ENCODE measurements at places on chromosomes 7 and 10.

DNA sequence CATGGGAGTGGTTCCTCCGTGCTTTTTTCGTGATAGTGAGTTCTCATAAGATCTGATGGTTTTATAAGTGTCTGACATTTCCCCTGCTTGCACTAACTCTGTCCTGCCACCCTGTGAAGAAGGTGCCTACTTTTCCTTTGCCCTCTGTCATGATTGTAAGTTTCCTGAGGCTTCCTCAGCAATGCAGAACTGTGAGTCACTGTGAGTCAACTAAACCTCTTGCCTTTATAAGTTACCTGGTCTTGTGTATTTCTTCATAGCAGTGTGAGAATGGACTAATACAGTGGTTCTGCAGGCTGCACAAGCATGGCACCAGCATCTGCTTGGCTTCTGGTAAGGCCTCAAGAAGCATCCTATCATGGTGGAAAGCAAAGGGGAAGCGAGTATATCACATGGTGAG lies 1144.6 kb downstream of the SORCS3 start:
- DNase-seq = no peak

GRCh38 chr10:98357194-98357822 lies 57.7 kb downstream of the PYROXD2 start:
- DNase-seq = no peak

- DNase-seq = no peak
These were observed 15.3 kb downstream of the SFRP4 start for GRCh38 chr7:37901236-37901827.

- DNase-seq = no peak
These were observed 82.2 kb downstream of the MET start for GRCh38 chr7:116754186-116754585.

GRCh38 chr7:24754906-24755506 lies 2.3 kb downstream of the GSDME start:
- no peak for DNase-seq

DNA sequence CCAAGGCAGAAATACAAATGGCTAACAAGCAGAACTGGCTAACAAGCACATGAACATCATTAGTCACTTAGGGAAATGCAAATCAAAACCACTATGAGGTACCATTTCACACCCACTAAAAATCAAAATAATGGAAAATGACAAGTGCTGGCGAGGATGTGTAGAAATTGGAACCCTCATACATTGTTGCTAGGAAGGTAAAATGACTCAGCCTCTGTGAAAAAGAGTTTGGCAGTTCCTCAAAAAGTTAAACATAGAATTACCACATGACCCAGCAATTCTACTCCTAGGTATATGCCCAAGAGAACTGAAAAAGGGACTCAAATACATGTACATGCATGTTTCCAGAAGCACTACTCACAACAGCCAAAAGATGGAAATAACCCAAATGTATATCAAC lies 52.8 kb upstream of the ANAPC16 start:
- no peak for DNase-seq

DNA sequence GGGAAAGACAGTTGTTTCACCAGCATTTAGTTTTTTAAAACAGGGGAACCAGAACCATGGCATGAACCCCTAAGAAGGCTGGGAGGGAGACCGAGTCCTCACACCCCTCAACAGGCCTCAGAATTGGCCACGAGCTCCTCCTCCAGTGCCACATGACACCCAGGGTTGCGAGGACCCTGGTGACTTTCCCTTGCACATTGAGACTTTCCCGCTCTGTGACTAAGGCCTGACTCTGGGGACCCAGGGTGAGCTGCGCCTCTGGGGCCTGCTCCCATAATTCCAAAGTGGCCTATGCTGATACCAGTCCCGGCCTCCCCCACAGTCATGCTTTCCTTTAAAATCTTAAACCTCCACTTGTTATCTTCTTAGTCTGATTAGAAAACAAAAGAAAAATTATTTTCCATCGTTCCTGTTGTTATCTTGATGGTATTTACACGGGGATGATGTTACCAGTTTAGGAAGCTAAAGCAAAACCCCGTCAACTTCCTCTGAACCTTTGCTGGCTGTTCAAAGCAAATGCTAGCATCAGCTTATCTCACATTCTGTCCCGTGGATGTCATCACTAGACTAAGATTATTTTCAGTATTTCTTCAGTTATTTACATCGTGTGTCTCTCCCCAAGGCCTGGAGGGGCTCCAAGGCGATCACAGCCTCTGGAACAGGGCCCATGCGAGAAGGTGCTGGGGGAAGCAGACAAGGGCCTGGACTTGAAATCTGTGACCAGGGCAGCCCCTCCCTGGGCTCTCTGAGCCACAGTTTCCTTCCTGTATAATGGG lies 42.1 kb downstream of the FAM53B start:
- DNase-seq = no peak

DNA sequence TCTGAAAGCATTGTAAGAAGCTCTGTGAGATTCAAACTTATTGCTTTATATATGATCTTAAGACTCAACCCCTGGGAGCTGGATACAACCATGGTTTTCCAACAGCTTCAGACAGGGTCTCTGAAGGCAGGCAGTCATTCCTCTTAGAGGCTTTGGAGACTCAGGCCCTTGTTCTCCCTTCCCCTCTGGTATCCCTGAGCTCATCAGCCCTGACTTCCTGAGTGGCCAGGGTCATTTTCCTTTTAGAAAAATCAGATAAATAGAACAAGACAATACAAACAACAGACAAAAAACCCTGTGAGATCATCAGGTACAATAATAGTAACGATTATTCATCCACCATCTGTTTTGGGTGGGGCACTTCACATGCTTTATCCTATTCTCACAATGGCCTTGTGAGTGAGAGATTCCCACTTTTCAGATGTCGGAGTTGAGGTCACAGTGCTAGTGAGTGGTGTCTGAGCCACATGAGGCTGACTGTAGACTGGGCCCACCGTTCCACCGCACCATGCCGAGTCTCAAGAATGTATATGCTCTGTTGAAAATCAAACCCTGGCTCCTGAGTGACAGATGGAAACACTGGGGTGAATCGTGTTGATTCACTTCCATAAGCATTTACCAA lies 144.2 kb downstream of the CXCL12 start:
- no peak for DNase-seq

DNA sequence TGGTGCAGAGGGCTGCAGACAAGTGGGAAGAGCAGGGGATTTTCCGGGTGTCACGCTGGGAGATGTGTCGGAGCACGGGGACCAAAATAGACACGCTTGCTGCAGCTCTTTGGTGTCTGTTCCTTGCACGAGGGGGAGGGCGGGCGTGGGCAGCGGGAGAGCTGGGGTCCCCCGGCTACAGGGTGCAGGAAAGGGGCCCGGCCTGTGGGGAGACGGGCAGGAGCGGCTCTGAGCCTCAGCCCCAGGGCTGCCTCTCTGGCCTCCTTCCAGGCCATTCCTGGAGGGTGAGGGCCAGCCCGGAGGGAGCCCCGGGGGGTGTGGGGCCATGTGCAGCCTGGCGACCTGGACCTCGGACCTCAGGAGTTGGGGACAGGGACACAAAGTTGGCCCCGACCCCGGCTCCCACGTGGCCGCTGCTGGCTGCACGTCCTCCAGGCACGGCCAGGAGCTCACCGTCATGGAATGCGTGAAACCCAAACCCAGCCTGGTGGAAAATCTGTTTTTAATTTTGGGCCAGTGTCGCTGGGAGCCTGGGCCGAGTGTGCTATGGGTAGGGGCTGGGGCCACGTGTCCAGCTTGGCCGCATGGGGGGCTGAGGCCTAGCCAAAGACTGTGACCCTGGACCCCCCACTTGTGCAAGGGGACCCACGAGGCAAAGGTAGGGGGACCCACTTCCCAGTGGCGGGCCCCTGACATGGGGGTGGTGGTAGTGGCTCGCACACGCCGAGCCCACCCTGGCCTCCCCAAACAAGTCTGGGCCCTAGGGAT lies 6.6 kb downstream of the TTYH3 start:
- no peak for DNase-seq

DNA sequence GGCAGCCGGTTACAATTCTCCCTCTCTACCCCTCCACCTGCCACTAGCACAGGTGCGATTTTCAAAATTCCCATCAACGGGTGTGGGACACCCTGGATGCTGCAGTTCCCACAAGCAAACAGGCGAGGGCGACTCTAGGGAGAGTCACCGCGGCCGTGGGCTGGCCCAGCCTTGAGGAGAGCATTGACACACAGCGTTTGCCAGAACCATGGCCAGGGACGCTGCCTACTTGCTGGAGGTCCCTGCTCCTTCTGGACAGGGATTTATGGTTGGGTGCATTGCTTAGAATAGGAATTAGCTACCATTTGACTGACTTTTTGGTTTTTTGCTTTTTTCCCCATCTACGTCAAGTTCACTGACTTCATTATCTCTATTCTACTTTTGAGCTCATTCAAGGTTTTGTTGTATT lies 19.0 kb upstream of the CLDN4 start:
- DNase-seq = no peak

DNA sequence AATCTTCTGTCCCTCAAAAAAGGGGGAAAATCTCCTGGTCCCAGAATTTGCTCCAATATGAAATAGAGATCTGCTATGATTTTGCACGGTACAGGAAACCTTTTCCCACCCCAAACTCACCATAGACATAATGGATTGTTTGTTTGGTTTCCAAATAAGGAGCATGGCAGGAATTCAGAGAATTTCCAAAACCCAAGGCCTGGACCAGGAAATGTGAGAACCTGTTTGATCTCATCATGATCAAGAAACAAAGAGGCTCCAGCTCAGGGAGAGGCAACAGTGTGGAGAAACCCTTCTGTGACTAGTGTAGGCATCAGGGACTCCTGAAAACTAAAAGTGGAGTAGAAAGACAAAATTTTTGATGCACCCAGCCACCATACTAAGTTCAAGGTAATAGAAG lies 1548.1 kb upstream of the LRRTM3 start:
- no peak for DNase-seq

DNA sequence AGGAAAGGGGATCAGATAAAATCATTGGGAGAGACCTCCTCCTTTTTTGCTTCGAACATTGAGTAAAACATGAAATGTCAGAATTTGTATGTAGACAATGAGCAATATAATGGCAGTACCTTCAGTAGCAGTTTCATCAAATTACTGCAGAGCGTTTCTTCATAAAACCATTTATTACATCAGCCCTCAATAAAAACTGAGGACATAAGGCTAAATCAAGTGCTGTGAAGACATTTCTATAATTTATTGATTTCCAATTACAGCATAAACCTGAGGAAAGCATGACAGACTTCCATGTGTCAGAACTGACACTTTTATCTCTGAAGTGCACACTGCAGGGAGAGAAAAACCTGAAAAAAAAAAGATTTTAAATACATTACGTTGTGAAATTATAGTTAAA lies 172.6 kb upstream of the ZNF804B start:
- DNase-seq = no peak

- DNase-seq = no peak
These were observed 29.6 kb upstream of the FAM20C start for GRCh38 chr7:162632-163297.

DNA sequence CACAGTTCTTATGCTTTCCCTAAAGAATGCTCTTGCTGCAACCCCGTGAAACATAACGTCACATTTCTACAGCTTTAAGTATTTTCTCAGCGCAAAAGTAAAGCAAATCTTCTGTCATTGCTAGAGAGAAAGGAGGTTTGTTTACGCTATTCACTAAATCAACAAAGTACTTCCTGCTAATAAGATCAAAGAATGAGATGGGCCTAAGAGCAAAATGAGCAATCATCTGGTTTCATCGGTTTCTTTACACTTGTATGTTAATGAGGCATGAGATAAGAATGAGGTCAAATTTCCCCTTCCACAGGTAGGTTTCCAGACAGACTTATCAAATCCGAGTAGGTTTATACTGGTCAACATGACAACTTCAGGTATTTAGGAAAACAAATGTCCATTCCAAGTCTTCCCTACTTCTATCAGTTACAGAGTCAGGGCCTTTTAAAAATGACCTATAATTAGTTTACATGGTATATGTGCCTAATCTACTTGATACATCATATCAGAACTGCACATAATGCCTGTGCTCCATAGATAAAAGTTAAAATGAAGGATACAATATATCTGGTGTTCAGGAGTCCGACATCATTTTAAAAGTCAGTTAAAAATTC lies 8.4 kb downstream of the USP6NL start:
- no peak for DNase-seq

DNA sequence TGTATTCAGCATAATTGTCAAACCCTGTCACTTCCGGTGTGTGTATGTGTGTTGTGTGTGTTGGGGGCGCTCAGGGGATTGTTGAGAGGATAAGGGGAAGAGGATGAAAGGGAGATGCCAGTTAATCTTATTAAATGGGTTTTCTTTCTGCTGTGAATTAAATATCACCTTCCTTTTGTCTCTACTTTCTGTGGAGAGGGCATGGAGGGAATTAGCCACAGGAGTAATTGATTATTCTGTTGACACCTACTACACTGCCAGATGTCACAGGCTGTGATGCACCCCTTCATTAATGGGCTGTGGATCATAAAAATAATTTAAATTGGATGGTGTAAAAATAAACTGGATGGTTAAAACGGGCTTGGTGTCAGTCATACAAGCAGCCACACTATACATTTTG lies 311.9 kb downstream of the MDFIC start:
- DNase-seq = no peak

DNA sequence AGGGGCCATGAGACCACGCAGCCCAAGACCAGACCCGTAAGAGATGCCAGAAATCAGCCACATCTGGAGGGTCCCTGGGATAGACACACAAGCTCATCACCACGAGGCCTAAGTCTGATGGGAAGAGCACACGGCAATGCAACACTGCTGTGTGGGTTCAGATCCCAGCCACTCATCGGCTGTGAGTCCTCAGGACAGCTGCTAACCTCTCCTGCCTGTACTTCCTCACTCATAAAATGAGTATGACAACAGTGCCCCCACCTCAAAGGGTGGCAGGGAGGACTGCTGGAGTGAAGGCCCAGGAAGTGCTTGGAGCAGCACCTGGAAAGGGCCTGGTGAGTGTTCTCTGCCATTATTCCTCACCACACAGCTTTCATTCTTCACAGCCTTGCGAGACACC lies 60.9 kb downstream of the MAD1L1 start:
- DNase-seq = no peak

DNA sequence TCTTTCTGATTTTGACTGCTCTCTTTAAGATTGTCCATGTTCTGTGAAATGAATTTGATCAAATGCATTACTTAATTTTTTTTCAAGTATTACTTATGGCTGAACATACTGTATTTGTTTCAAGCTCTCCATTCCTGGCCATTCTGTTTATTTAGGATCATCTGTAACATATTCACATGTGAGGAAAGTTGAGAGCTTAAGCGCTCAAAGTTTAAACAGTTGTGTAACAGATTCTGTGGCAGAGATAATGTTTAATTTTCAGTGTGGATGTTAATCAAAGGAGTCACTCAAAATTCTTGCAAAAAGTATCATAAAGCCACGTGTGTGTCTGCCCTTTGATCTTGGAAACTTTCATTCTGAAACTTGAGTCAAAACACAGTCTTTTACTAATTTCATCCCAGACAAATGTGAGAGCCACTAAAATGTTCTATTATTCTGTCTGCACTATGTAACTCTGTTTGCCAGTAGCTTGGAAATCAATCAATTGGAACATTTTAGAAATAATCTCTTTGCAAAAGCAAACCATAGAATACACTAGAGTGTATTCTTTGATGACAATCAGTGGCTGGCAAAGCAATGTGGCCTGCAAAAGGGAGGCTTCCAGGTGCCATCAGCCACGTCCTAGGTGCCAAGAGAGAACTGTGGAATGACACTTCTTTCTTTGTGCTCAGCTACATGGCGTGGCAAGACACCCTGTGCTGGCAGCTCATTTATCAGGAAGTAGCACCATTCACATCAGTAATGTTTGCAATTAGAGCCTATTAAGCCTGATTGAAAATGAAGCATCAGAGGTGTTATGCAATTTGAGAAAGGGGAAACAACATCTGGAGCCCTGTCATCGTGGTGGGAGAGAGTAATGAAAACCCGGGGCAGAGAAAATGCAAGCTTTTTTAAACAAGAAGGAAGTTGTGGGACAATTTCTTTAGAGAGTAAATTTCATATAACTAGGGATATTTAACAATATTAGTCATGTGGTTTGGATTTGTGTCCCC lies 40.9 kb downstream of the ARL5B start:
- DNase-seq = no peak

All from amygdala (tissue), 56 donors.